ENCODE measurements at places on chromosomes 11 and 22.
A peak's percentile ranks its signal among the peaks of the same experiment; 100 is the strongest.

GRCh38 chr22:28594797-28595462, 84.7 kb downstream of the TTC28 start:
- peak; percentile 10 for DNase-seq

GRCh38 chr11:33018840-33019239, 3.2 kb downstream of the DEPDC7 start:
- no peak for DNase-seq

- DNase-seq: no peak
These were observed 328.7 kb downstream of the CTTN start for GRCh38 chr11:70727021-70727420.

DNA sequence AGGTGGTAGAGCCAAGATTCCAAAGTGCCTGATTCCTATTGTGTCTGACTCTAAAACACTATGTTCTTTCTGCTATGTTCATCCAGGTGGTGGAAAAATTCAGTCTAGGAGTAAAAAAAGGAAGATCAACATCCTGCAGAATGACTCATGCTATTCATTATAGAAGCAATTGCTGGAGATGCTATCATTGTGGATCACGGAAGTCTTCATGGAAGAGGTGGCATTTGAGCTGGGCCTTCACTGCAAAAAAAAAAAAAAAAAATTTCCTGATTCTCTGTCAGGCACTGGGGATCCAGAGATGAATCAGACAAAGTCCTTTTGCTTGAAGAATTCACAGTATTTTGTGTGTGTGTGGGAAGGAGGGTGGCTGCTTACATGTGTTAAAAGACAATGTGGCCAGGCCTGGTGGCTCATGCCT, 1.4 kb upstream of the UVRAG start:
- no peak for DNase-seq
